ENCODE measurements at places on chromosomes 7 and 10. TPM values are rescaled to one million over a fixed set of nuclear protein-coding genes. Genes with fewer than 3 reads are reported as not detected.

Gene LRRC18
- 0.17 TPM for polyA plus RNA-seq

Gene TUBAL3
- polyA plus RNA-seq: 0.45 TPM

Gene VIPR2
- polyA plus RNA-seq: 2.5 TPM

Gene PLAU
- 9.3 TPM for polyA plus RNA-seq

Gene EBLN1
- not detected for polyA plus RNA-seq

Gene TMEM229A
- polyA plus RNA-seq: 0.19 TPM

DNA sequence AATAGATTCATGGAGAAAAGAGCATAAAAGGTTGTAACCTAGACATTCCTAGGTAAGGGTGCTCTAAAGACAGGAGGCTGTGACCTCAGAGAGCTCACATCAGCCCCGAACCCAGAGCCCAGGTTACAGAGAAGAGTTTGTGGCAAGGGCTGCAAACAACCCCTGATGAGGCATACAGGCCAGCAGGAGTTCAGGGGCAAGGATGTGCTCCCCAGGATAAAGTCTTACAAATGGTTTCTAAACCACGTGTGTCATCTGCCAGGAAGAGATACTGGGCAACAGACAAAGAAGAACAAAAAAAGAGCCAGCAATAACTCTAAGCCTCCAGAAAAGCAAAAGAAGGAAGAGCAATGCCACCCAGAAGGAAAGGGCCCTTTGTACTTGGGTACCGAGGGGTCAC is 27.7 kb downstream of the NCAPG2 start:
- no peak for DNase-seq

GRCh38 chr7:139741789-139742344 is 35.9 kb downstream of the HIPK2 start:
- DNase-seq: no peak

DNA sequence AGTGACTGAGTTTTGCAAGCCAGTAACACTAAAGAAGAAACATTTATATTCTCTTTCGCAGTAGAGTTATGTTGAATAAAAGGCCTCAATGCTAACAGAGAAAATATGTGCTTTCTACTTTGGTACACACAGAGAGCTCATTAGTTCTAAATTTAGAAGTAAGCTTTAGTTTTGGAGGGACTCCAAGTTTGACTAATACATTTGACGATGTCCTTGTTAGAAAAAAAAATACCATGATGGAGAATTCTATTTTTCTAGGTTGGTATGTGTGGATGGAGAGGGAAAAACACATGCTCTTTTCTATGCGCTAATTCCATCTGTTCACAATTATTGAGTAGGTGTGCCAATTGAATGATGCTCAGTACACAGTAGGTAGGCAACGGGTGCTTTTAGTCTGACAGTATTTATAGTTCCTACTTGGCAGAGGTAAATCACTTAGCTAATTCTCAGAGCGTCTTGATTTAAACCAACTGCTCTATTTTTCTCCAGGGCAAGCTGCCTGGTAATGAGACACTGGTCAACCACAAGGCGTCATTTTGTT is 327.2 kb upstream of the AKR1E2 start:
- no peak for DNase-seq

DNA sequence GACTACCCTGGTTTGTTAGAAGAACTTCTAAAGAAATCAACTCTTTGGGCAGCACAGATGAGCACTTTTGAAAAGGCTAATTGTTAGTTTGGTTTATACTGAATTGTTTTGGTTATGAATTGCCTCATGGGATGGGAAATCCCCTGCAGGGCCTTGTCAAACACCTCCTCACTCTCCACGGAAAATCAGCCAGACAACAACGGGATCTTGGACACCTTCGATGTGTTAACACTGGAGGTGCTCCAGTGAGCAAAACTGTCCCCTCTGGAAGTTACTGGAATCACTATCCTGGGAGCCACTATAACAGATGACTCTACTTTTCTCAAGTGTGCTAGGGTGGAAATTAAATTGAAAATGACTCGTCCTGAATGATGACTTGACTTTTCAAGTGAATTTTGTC is 38.7 kb downstream of the CDK6 start:
- no peak for DNase-seq

DNA sequence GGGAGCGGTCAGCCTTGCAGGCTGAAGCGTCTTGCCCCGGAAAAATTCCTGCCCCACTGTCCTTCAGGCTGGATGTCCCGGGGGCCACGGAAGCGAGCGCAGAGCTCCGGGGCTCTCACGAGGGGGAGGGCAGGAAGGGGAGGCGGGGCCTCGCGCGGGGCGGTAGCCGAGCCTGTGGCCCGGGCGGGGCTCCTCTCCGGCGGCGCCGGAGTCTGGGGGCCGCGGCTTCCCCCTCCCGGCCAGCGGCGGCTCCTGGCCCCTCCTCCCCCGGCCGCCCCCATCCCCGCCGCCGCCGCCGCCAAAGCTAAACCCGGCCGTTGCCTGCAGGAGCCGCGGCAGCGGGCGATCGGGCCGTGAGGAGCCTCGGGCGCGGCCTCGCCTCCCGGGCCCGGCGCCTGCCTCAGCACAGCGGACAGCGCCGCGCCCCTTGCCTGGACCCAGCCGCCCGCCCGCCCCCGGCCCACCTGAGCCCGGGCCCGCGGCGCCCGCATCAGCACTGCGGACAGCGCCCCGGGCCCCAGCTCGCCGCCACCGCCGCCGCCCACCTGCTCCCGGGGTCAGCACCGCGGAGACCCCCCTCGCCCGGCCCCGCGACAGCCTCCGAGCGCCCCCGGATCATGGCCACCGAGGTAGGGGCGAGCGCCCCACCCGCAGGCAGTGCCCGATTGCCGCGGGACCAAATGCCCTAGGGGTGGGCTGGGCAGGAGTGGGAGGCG is at the start of gene GOLGA7B:
TSS of gene GOLGA7B (plus strand) at position 157 of the 716 bp plus-strand sequence. CDS start at position 618, 461 bp downstream.
- DNase-seq: no peak

DNA sequence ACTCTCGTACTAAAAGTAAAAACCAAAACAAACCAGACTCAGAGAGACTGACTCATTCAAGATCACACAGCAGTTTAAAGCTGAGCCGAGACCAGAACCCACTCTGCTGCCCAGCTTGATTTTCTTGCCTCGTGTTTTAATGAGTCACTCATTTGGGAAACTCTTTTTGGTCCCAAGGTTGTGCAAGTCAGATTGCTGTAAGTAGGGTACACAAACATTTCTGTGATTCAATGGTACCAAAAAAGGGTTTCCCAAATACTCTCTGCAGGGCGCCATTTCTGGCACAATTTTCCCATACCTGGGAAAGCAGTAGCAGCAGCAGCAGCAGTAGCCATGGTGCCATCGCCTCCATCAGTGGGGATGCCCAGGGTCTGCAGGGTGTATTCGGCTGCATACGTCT is 69.9 kb downstream of the ASAH2B start:
- DNase-seq: no peak

GRCh38 chr10:108782411-108782810 is 1140.9 kb downstream of the XPNPEP1 start:
- no peak for DNase-seq

GRCh38 chr7:35777121-35777520 is 23.7 kb upstream of the SEPTIN7 start:
- DNase-seq: no peak

DNA sequence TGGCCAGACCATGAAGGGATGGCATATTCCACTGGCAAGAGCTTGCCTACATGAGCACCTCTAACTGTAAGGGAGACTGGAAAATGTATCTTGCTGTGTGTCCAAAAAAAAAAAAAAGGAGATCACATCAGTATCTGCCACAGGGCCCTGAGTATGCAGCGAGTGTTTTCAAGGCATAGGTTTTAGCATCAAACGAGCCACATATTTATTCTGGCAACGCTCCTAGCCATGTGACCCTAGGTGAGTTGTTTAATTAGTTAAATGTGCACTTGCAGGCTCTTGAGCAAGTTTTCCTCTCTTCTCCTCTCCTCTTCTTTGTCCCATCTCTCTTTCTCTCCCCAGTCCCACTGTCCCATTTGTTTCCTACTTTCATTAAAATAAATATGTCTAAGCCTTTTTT is 428.7 kb upstream of the AKR1E2 start:
- DNase-seq: no peak

DNA sequence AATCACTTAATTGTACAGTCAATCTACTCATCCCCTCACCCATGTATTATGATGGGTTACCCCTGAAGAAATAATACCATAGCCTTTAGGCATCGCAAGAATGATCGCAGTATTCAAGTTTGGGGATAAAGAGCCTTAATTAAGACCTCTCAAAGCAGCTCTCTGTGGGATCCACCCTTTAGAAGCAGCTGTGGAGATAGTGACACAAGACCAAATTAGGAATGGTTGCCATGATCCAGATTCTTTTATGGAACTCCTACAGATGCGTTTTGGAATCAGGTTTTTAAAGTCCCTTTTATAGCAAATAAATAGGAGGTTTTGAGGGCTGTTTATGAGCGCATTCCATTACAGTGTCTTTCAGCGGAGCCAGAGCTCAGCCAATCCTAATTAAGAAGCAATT is 12.2 kb downstream of the TES start:
- no peak for DNase-seq

DNA sequence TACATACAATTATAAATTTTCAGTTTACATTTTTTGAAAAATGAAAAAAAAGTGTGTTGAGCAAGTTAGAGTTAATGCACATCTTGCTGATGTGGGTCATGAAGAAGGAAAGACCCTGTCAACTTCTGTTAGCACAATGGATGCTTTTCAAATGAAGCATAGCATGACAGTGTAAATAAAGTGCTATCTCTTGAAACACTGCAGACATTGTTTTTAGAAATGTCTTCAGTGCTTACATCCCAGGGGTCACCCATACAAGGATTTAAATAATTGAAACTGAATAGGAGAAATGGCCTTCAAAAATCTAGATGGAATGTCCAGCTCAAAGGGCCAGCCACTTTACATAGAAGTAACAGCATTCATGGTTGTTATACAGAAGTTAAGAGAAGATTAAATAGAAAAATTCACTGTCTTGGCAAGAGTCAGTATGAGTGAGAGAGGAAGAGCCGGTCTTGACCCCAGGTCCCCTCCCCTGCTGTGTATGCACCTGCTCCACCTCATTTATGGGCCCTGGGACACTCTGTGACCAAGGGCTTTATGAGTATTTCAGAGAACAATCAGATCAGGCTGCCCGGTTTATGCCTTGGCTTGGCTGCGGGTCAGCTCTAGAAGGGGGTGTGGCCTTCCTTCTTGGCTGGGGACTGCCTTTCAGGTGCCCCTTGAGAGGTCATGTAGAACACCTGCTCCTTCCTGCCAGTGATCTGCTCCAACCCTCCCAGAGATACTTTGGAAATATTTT is 237.7 kb upstream of the TMEM72 start:
- DNase-seq: no peak

DNA sequence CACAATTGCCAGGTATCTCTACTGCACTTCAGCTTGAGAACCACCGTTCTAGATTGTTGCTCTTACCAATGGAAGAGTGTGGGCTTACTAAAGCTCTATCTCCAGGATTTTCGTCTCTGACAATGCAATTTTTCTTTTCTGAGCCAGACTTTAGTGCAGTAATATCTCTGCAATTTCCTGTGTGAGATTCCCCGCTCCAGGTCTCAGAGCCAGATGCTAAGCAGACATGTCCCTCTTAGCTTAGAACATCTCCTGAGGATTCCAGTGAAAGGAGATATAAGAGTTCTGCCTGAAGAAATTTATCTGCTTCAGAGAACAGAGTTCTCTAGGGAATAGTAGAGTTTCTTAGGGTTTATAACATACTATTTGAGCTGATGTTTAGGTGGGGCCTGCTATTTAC is 82.0 kb downstream of the SND1 start:
- DNase-seq: no peak

DNA sequence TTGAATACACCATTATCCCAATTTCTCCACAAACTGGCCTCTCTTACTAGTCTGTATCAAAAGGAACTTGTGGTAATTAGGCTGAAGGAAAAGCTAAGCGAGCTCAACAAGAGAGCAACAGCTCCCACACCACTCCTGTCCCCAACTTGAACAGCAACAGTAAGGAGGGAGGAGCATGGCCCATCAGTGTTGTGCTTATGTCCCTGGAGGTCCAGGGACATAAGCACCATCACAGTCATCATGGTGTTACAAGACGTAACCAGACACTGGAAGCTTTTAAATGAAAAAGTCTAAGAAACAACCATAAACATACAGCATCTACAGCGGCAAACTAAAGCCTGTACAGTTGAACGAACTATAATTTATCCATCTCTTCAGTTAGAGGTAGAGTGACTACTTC is 989 bp downstream of the ERLIN1 start:
- no peak for DNase-seq
